Daoy (cell line): ENCODE measurements at places on chromosomes 1 and 21. TPM values are rescaled to one million over a fixed set of nuclear protein-coding genes. Genes with fewer than 3 reads are reported as not detected.

The IL20 gene
- not detected in 2 replicates for total RNA-seq

The LCE2C gene
- total RNA-seq, result not detected in 2 replicates

The FAM177B gene
- total RNA-seq, result not detected in 2 replicates

The BLACAT1 gene
- total RNA-seq, result 0.30 and 0.86 TPM in 2 replicates

The SNX7 gene
- 75.5 and 81.5 TPM in 2 replicates for total RNA-seq

The OR2T2 gene
- total RNA-seq, result not detected in 2 replicates
